Psoas muscle (tissue), 8 donors: ENCODE measurements at places on chromosomes 4 and X. TPM values are rescaled to one million over a fixed set of nuclear protein-coding genes. Genes with fewer than 3 reads are reported as not detected.

DNA sequence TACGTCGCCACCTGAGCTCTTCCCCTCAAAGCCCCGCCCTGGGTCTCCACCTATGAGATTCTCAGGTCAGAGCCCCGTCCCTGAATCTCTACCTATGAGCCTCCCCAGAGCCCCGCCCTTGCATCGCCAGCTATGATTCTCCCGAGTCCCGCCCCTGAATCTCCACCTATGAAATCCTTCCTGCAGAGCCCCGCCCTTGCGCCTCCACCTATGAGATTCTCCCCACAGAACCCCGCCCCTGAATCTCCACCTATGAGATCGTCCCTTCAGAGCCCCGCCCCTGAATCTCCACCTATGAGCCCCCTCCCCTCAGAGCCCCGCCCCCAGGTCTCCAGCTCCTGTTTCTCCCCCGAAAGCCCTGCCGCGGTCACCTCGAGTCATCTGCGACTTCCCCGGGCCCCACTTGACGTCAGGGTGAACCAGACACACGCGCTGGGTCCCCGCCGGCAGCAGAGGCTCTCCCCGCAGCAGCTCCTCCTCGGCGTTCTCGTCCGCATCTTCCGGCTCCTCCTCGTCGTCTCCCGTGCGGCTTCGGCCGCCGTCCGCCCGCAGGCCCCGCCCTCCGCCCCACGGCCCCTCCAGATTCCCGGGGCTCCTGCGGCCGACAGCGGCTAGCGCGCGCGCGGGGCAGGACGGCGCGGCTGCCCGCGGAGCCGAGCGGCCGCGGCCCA, 393 bp downstream of the GTPBP6 start:
- peak; percentile 99 for DNase-seq

DNA sequence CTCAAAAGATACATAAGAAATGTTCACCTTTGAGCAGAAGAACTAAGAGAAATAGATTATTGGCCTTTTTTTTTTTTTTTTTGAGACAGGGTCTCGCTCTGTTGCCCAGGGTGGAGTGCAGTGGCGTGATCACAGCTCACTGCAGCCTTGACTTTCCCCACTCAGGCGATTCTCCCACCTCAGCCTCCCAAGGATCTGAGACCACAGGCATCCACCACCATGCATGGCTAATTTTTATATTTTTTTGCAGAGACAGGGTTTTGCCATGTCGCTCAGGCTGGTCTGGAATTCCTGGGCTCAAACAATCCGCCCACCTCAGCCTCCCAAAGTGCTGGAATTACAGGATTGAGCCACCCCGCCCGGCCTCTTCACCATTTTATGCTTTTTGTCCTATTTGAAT, 2.9 kb upstream of the TLR6 start:
- DNase-seq: no peak

DNA sequence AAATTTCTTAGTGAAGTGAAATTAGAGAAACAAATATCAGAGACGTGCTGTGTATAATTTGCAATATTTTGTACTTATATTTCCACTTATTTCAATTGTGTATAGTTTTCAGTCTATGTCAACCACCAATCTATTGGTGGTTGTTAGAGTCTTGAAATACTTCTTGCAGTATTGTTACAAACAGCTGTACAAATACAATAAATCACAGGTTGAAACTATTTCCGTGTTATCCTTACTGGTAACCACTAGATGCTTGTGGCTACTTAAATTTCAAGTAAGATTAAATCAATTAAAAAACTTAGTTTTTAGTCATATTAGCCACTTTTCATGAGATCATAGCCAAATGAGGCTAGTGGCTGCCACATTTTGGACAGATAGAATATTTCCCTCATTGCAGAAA, 520.5 kb downstream of the GBA3 start:
- no peak for DNase-seq

Gene GK
- polyA plus RNA-seq: 4.2 TPM

DNA sequence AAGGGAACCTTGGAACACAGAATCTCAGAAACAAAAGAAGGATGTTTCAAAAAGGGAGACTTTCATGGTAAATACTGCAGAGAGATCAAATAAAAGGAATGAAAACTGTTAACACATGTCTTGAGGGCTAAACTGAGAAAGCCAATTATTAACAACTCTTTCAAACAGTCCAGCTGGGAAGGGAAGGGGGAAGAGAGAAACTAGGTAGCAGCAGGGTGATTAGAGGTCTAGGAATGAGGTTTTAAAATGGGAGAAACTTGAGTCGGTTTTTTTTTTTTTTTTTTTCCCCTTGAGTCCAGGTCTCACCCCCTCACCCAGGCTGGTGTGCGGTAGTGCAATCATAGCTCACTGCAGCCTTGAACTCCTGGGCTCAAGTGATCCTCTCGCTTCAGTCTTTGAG, 4.3 kb downstream of the BCLAF3 start:
- DNase-seq: no peak

DNA sequence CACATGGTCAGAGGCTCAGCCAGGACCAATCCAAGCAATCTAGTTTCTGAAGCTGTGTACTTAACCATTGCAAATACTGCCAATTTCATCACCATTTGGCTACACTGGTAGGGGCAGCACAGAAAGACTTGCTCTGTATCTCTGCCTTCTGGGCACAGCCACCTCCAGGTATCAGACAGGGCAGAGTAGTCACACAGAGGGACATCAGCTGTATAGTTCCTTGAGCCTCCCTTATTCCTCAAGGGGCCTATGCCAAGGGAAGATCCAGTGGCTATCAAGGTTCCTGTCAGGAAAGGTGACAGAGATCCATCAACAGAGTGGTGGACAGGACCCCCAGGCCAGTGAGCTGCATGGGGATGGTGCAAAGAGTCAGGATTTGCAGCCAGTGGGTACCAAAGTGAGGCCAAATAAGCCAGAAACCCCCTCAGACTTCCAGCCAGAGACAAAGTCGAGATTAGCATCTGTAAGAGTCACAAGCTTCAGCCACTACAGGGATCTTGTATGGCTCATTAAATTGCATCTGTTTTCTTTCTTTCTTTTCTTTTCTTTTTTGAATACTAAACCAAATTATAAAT, 381.6 kb upstream of the CPEB2 start:
- no peak for DNase-seq

GRCh38 chrX:6757631-6758030, 222.7 kb upstream of the VCX3A start:
- no peak for DNase-seq

DNA sequence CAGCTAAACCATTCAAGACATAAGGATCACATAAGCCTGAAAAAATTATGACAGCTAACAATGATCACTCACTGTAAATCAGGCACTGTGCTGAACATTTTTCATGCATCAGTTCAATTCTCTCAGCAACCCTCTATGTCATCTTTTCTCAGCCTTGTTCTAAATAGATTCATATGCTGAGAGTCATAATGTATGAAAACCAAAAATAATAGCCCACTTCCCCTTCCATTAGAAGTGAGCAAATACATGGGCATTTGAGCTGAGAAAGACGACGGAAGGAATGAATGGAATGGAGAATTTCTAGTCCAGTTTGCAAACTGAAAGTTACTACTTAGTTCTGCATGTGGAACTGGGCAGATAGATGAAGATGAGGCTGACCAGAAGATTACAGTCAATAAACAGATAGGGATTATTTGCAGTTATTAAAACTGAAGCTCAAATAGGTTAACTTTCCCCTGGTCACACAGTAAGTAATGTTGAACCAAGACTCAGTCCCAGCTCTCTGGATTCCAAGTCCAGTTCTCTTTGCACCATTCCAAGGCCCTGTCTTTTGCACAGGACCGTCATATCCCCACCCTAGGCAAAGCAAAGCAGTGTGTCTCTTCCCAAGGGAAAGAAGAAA, 1.6 kb upstream of the SH3RF1 start:
- no peak for DNase-seq

- no peak for DNase-seq
Observed at GRCh38 chr4:133137571-133137970, 11.5 kb upstream of the PCDH10 start.

GRCh38 chrX:3820167-3820566, 106.7 kb upstream of the PRKX start:
- DNase-seq: no peak

DNA sequence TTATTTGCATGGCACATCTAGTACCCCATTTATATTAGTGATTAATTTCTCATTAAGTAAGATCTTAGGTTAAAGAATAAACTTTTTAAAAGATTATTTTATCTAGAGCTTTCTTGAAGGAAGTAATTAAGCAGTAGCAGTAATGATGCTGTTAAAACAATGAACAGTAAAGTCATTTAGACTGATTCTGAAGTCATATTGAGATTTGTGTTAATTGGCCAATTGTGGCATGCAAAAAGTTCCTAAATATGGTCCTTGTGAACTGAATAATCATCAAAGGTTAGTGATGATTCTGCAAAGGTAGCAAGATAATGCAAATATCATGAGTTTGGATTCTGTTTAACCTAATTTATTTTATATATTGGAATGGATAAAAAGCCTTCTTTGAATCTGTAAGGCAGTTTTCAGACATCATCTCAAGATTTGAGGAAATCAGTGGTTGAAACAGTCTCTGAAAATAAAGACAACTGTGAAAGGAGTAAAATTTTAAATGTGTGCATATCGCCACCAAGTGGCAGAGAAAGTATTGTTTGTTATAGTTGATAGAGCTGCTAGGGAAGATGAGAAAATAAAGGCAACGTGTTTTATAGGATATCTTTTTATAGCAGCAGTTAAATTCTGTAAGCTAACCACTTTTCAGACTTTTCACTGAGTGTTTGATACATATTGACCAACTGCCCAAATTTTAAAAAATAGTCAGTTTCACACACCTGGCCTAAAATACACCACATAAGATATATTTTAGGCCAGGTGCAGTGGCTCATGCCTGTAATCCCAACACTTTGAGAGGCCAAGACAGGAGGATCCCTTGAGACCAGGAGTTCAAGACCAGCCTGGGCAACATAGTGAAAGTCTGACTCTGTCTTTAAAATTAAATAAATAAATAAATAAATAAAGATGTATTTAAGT, 79.6 kb downstream of the CCKAR start:
- DNase-seq: no peak
